Esophagus squamous epithelium (tissue), 5 donors: ENCODE measurements at places on chromosomes 7 and 10.

GRCh38 chr10:116728526-116729096 lies 13.8 kb downstream of the HSPA12A start:
- no peak for DNase-seq

- DNase-seq = no peak
Observed at GRCh38 chr7:954330-955238, at the start of gene ADAP1. Gene ADAP1 (minus strand): TSS chr7:954680. CDS start chr7:954477, 203 bp downstream.

DNA sequence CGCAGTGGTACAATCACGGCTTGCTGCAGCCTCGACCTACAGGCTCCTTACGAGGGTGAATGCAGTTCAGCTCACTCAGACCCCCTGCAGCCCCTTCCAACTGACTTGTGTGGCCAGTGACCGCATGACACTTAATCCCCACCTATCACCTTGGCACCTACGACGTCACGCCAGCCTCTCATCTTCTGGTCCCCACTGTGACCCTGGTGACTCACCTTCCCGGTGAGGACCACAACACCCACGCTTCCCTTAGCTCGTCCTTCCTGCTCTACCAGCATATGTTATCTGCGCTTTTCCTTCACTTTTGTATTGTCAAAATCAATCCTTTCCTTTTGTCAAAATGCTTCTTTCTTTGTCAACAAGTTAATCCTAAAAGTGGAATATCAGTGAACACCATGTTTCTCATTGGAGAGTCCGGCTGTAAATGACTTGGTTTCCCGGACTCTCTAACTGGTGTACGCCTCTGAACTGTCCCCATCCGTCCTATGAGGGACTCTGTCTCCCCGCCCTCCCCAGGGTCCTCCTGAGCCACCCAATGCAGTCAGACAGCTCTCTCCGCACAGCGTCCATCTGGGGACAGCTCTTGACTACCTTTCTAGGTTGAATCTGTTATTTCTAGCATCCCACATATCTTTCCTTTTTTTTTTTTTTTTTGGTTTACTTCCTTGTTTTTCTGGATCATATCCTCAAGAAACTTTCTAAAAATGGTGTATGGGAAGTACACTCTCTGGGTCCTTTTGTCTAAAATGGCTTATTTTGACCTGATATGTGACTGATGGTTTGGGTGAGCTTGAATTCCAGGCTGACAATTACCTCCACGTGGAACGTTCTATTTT lies 37.3 kb downstream of the CFAP46 start:
- no peak for DNase-seq

- no peak for DNase-seq
Observed at GRCh38 chr7:3732395-3733005, 431.4 kb downstream of the SDK1 start.

GRCh38 chr7:35533902-35534301 lies 161.0 kb downstream of the HERPUD2 start:
- DNase-seq = no peak

DNA sequence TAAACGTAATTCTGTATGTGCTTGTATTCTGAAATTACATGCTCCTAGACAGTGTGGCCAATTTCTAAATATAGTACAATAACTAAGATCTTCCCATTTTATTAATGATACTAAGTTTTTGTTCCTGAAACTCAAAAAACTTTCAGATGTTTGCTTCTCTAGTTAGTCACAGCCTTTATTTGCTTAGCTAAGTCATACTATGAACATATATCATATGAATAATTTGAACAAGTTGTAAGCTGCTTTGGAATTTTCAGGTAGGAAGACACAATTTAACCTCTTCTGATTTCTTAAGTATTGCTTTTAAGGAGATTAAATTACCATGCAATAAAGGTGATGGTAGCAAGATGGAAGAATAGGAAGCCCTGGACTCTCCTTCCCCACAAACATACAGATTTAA lies 148.7 kb downstream of the AMPH start:
- DNase-seq = no peak

DNA sequence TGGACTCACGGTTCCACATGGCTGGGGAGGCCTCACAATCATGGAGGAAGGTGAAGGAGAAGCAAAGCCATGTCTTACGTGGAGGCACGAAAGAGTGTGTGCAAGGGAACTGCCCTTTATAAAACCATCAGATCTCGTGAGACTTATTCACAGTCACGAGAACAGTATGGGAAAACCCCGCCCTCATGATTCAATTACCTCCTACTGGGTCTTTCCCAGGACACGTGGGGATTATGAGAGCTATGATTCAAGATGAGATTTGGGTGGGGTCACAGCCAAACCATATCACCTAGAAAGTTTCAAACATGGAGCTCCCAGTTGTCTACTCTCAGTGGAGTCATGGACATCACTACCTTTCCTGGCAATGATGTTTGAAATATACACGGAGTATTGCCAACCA lies 49.6 kb downstream of the CYCS start:
- DNase-seq = no peak

- DNase-seq = no peak
Observed at GRCh38 chr7:139699640-139700504, 77.9 kb downstream of the HIPK2 start.

DNA sequence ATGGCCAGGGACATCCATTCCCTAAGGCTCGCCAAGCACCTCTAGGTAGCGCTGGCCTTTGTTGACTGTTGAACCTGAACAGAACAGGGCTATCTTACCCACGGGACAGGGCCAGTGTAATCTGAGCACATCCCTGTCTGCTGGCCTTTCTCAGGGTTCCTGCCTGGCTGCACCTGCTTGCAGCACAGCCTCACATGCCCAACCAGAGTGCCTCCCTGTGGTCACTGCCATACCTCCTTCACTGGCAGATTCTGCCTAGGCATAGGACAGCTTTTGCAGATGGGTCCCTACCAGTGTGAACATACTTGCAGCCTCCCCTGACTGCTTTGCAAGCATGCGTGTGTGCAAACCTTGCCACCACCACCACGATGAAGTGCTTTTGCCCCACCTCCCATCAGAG lies 15.8 kb upstream of the LIPN start:
- DNase-seq = no peak

DNA sequence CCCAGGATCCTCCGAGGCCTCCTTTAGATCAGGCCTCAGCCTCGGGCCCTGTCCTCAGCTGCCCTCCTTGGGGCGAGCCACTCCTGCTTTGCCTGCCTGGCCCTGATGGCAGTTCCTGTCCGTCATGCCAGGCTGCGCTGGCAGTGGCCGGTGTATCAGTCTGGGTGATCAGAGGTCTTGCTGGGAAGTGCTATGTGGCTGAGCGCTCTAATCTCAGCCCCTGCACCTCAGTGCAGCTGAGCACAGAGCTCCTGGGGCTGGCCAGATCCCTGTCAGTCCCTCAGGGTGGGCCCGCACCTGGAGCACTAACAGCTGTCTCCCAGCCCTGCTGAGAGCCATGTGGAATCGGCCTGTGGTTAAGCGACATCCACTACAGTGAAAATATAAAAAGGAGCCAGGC lies 14.8 kb upstream of the CFAP46 start:
- no peak for DNase-seq

DNA sequence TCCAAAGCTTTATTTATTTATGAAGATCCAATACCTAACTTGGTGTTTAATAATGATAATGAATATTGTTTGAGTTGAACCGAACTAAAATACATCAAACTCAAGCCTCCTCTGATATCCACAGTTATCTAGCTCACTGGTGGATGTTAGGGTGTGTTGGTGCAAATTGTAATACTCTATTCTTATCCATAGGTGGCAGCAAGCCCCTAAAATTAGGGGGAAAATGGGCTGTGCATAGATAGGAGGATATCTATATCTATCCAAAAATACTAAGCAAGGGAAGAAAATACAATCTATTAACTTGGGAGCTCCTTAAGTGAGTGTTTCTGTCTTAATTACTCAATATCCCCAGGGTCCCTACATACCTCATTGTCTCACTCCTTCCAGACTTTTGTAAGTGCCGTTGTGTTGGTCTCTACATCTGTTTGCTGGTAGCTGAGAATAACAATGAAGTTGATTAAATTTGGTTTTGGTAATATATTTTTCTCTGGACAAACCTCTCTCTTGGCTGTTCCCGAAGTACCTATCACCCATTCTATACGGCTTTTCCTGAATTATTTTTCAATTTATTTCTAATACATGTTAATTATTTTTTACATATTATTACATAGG lies 55.0 kb upstream of the VWDE start:
- DNase-seq = no peak

GRCh38 chr10:123885406-123886170 lies 6.0 kb downstream of the CPXM2 start:
- DNase-seq = no peak

- no peak for DNase-seq
Observed at GRCh38 chr7:105590793-105591192, 9.5 kb upstream of the EFCAB10 start.

DNA sequence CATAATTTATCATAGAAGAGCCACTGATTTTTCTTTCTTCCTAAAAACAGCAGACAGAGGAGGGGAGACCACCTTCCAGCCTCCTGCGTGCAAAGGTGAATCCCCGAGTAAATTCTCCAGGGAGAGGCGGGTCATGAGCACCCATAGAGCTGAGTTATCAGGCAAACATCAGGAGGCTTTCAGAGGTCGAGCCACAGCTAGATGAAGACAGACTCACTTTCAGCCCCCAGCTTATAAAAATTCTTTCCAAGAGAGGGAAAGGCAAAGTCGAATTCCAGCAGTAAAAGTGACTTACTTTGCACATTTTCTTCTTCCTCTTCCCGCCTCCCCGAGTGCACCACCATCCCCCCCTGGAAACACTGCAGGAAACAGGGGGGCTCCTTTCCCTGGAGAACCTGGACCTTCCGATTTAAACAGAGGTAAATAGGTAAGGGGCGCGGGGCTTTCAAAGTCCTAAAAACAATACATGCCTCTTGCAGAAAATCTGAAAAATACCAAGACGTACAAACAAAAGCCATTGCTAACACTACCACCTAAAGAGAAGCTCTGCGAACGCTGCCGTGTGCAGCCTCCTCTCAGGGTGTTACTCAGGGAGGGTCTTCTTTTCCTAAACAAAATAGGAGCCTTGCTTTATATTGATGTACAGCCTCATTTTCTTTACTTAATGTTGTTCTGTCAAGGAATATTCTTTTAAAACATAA lies 163.8 kb downstream of the SVIL start:
- DNase-seq = no peak

GRCh38 chr10:131737543-131738395 lies 163.0 kb upstream of the PPP2R2D start:
- no peak for DNase-seq

DNA sequence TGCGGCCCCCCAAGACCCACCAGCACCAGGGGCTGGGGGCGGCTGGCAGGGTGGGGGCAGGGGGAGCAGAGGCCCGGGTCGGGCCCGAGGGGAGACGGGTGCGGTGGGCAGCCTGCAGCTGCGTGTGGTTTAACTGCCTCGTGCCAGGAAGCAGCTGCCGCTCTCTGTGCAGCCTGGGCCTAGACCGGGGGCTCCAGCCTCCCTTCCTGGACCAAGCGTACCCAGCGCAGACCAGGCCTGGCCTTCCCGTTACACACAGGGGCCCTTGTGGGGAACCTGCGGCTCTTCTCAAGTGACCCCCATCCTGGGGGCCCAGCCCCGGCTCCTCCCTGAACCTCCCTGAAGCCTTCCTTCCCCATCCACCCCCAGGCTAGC lies 6.6 kb upstream of the INTS1 start:
- DNase-seq = no peak

DNA sequence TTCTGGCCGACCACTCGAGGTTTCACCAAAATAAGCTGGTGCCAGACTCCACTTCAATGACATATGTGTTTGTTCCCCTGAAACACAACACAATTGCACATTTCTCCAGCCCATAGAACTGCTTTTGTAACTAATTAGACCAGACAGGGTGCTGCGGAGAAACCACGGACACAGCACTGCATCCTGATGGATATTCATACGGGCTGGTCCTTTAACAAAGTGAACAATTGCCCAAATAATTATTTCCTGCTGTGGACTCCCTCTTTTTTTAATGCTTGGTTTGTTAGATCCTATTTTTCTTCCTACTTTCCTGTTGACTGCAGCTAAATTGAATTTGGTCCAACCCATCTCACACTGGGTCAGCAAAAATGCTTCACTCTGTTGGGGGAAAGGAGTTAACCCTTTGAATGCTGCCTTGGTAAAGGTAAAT lies 198.6 kb upstream of the BMPER start:
- DNase-seq = no peak

- no peak for DNase-seq
Observed at GRCh38 chr7:42162560-42163325, 74.3 kb downstream of the GLI3 start.

- DNase-seq = no peak
Observed at GRCh38 chr7:106370542-106370941, 85.8 kb upstream of the NAMPT start.

DNA sequence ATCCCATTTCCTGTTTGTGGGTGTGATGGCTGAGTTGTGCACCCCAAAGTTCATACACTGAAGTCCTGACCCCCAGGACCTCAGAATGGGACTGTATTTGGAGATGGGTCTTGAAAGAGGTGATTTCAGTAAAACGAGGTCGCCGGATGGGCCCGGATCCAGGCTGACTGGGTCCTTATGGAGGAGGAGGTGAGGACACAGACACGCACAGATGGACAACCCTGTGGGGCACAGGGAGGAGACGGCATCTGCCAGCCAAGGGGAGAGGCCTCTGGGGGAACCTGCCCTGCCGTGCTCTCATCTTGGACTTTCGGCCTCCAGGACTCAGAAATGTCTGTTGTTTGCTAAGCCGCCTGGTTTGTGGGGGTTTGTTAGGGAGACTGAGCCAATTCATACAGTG lies 61.1 kb downstream of the PTPRN2 start:
- no peak for DNase-seq

DNA sequence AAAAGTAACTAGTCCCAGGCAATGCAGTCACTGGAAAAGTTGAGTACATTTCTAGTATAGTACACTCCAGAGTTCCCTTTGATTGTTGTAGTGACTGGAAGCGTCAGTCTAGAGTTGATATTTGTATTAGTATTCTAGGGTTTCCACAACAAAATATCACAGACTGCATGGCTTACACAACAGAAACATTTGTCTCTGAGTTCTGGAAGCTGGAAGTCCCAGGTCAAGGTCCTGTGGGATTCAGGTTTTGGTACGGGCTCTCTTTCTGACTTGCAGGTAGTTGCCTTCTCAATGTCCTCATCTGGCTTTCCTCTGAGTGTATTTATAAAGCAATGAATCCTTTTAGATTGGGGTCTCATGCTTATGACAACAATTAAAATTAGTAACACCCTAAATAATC lies 1119.1 kb upstream of the PHF14 start:
- DNase-seq = no peak

- no peak for DNase-seq
Observed at GRCh38 chr10:1785835-1786234, 48.5 kb upstream of the ADARB2 start.

- no peak for DNase-seq
Observed at GRCh38 chr7:1800902-1801301, 130.8 kb downstream of the ELFN1 start.

GRCh38 chr7:32221736-32222135 lies 151.5 kb upstream of the PDE1C start:
- no peak for DNase-seq

DNA sequence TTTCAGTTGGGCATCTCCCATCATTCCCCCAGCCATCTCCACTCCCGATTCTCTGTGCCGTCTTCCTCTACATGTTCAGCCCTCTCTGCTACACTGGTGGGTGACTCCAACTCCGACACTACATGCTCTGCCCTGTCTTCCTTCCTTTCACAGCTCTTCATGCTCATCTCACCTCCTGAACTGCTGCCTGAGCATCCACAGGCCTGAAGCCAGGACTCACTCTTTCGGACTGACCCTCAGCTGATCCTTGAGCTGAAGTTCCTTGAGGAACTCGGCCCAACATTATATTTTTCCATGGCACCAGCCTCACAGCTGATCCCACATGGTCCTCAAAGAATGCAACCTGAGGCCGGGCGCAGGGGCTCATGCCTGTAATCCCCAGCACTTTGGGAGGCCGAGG lies 538.4 kb downstream of the PTPRN2 start:
- no peak for DNase-seq
